A673 (cell line): ENCODE measurements at places on chromosomes 3 and 15. TPM values are rescaled to one million over a fixed set of nuclear protein-coding genes. Genes with fewer than 3 reads are reported as not detected.
A peak's percentile ranks its signal among the peaks of the same experiment; 100 is the strongest.

RASL12 gene
- total RNA-seq, result 0.69 and 1.2 TPM in 2 replicates

COPS2 gene
- total RNA-seq, result 95.7 and 112 TPM in 2 replicates

DNA sequence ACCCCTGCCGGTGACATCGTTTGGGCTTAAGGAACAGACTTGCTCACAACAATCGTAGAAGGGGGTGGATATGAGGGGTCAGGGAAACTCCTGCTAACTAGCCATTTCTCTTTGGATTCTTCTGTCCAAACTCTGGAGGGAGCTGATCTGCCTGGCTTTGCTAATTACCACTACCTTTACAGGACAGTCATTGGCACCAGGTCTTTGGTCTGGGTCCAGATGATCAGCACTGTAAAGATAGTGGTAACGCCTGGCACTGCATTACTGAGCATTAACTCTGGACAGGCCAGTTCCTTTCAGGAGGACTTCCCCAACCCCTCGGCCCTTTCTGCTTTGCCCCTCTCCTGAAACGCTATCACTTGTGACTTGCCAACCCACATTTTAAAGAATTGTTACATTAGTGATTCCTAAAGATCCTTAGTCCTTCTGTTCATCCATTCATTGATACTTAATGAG, 788 bp downstream of the UQCC5 start:
- H3K27me3 ChIP-seq, result no peaks in the 10 kb centered on the region
- H3K27ac ChIP-seq, result peak overlapping the region; percentile 79
- peak overlapping the region; percentile 78 for H3K4me3 ChIP-seq
- no peaks in the 10 kb centered on the region for H3K4me1 ChIP-seq
- DNase-seq, result no peak

GRCh38 chr3:100463002-100463401, 29.4 kb upstream of the TMEM45A start:
- no peaks in the 10 kb centered on the region for H3K36me3 ChIP-seq
- no peak overlapping the region for H3K27ac ChIP-seq
- peak; percentile 76 for DNase-seq
- no peaks in the 10 kb centered on the region for H3K4me1 ChIP-seq
- H3K4me3 ChIP-seq, result no peak overlapping the region

GRCh38 chr3:126961191-126961790, 21.6 kb upstream of the PLXNA1 start:
- peak; percentile 26 for DNase-seq
- H3K27ac ChIP-seq, result no peak overlapping the region
- H3K36me3 ChIP-seq, result no peaks in the 10 kb centered on the region
- no peaks in the 10 kb centered on the region for H3K4me1 ChIP-seq

- H3K27me3 ChIP-seq, result no peaks in the 10 kb centered on the region
- H3K36me3 ChIP-seq, result no peaks in the 10 kb centered on the region
- DNase-seq, result no peak
- H3K27ac ChIP-seq, result no peak overlapping the region
Observed at GRCh38 chr15:35566991-35567390, 21.0 kb upstream of the DPH6 start.

TRAIP gene
- total RNA-seq, result 17.8 and 18.8 TPM in 2 replicates

FEZF2 gene
- not detected in 2 replicates for total RNA-seq

DNA sequence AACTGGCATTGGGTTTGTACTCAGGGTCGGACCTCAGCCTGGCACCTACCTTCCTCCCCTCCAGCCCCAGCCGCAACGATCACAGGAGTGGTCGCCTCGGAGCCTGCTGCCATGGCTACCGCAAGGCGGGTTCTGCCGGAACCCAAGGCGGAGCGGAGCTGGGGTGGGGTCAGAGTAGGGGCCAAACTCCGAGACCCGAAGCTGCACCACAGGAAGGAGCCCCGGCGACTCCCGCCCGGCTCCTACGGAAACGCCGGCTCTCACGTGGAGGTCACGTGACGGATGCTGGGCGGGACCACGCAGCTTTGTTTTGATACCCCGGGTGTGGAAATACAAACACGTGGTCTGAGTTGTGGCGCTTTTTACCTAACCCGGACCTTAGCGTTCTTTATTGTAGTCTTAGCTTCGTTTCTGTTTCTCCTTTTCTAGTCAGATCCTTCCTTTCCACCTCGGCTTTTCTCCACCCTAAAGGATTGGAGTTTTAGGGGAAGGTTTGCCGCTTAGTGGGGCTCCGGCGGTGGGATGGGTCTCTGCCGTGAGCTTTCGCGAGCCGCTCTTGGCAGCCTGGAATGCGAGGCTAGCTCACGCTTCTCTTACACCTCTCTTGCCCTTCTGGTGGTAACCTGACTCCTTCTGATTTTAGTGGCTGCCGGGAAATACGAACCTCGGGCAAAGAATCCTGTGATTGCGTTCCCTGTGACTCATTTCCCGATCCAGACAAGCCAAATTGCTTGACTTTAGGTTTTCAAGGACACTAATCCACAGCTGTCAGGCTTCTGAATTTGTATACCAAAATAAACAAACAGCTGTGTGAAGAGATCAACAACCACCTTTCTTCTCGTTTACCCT, at the start of gene HSPBAP1:
Gene HSPBAP1, minus strand, starts transcription at position 264 of the 849 bp plus-strand sequence. Its CDS starts 151 bp downstream, at position 113.
- peaks cover 6% of the 10 kb centered on the region for H3K4me1 ChIP-seq
- peak within 1 kb of the TSS; percentile 78 for H3K27ac ChIP-seq
- peak within 1 kb of the TSS; percentile 86 for H3K4me3 ChIP-seq
- no peaks in the 10 kb centered on the region for H3K27me3 ChIP-seq

DNA sequence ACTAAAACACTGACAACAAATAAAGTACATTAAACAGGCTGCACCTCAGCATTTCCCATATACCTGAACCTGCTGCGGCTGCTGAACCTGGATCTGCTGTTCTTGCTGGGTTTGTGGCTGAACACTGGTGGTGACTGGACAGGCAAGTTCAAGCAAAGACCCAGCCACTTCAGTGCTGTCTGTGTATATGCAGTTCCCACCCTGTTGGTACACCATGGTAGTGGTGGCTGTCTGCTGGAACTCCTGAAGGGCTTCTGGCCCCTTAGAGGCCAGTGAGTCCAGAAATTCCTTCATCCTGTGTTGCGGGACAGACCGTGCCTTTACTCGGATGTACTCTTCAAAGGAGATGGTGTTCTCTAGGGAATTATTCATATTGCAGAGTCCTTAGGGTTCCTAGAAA, 17.2 kb downstream of the QRICH1 start:
- peaks cover 20% of the 10 kb centered on the region for H3K36me3 ChIP-seq
- DNase-seq, result no peak
- H3K27me3 ChIP-seq, result no peaks in the 10 kb centered on the region
- H3K27ac ChIP-seq, result no peak overlapping the region
- no peak overlapping the region for H3K4me3 ChIP-seq
- no peaks in the 10 kb centered on the region for H3K4me1 ChIP-seq
